Hematopoietic multipotent progenitor cell treated with erythropoietin and hydrocortisone succinate and interleukin-3 and kit ligand, for 6 days (in vitro differentiated cells): ENCODE measurements at places on chromosomes 11 and 22.

DNA sequence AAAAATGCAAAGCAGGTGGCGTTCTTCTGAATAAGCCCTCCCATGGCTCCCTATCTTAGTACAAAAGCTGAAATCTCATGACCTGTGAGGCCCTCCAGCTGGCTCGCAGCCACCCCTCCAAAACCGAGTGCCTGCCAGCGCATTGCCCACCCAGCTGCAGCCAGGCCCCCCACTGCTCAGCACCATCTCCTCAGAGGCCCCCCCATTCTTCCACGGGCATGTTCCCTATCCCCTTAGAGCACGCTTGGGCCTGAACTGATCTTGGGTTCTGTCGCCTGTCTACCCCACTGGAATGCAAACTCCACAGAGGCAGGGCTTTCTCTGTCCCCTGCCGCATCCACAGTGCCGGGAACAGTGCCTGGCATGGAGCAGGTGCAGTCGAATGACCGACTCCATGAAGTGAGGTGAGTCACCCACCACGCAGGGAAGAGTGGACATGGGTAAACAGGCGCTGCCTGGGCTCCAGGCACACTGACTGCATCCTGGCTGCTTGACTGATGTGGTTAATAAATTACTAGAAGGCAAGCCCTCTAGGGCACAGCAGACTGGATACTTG is 11.3 kb upstream of the EFCAB6 start:
- no peak for DNase-seq

GRCh38 chr11:82683029-82683428 is 50.6 kb downstream of the FAM181B start:
- no peak for DNase-seq

- no peak for DNase-seq
Observed at GRCh38 chr11:107384144-107384852, 73.3 kb downstream of the CWF19L2 start.

DNA sequence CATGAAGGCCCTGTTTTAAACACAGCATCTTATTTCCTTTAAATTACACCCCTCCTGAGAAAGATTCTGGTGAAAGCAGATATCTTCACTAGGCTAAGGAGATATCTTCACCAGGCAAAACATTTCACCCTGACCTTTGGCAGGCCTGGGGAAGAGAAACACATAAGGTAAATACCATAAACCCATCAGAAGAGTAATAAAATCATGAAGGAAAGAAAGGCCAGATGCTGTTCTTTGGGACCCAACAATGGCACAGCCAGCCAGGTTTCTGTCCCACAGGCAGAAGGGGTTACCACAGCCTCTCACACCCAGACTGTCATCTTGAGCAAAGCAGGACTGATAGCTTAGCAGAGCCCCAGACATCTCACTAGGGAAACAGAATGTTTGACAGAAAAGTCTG is 125.4 kb downstream of the CCDC34 start:
- DNase-seq = no peak

DNA sequence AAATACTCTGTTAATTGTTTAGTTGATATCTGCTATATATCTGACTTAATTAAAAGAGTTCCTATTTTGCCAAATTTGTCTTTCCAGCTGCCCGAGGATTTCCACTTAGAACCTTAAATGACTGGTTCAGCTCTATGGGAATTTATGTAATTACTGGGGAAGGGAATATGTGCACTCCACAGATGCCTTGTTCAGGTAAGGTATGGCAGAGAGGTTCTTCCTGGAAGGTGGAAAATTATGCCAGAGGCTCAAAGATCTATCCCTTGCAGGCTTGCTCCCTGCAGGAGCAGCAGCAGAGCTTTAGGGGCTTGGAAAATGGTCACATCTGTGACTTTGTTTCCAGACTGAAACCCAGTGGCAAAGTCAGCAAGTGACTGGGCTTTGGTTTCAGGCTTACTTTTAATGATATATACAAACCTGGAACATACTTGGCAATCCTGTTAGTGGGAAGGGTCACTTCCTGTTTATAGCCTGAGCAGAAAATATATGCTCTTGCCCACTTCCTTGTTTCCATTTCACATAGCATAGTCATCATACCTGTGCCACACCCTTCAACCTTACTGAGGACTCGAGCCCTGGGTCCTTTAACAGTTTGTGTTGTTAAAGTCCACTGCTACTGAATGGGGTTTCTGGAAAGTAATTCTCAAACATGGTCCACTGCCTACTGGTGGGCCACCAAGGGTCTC is 23.7 kb downstream of the WBP2NL start:
- peak; percentile 8 for DNase-seq

DNA sequence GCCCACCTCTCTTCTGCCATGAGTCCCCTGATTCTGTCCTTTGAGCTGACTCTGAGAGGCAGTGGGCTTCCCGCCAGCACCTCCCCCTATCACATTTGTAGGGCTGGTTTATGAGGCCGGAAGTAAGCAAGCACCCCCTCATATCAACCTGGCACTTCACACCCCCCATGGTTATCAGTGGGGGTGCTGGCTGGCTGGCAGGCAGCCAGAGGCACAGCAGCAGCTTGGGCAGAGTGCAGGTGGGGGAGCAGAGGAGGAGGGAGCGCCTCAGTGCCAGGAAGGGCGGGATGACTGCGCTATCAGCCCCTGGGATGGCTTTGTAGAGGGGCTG is 22.9 kb upstream of the CHRM4 start:
- peak; percentile 77 for DNase-seq

DNA sequence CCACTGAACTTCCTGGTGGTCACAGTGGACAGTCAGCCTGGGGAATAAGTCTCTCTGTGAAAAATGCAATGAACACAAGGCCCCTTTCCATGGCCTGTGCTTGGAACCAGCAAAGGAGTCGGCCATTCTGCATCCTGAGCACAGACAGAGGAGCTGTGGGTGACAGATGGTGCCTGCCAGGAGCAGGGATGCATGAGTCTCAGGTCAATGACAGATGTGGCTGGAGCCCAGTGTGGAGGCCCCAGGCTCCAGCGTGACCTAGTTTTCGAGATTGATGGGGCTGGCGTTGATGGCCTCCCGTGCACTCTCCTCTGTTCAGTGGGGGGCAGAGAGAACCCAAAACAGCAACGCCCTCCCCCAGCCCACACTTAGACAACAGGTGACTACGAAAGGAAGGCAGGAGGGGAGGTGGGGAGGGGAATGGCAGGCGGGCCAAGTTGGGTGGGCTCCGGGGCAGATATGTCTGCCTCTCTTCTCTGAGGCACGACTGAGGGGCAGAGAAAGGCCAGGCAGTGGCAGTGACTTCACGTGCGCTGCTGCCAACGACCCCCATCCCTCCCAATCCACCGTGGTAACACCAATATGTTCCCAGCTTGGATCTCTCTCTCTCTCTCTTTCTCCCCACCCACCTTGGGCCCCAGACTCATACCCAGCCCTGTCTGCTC is 34.4 kb upstream of the CD5 start:
- DNase-seq = no peak

DNA sequence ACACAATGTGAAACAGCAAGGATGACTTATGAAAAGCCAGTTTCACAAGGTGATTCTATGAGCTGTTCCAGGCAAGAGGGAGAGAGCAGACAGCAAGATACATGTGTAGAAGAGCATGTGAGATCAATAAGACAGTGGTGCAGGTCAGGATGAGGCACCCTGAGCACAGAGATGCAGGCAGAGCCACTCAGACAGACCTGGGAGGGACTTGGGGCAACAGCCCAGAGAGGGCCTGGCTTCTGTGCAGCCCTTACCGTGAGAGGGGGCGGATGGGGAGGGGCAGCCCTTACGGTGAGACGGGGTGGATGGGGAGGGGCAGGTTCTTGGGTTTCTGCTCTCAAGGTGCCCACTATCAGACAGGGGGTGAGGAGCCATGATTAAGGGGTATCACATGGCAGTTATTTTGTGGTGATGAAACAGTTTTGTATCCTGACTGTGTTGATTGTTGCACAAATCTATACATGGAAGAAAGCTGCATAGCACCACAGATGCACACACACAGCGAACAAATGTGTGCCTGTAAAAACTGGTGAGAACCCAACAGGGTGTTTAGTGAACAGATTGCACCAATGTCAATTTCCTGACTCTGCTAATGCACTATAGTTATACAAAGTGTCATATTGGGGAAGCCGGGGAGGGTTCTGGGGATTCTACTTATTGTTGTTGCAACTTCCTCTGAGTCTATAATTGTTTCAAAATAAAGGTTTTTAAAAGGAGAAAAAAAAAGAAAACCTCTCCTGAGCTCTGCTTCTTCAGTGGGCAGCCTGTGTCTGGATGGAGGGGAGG is 5.2 kb upstream of the C22orf42 start:
- peak; percentile 41 for DNase-seq

DNA sequence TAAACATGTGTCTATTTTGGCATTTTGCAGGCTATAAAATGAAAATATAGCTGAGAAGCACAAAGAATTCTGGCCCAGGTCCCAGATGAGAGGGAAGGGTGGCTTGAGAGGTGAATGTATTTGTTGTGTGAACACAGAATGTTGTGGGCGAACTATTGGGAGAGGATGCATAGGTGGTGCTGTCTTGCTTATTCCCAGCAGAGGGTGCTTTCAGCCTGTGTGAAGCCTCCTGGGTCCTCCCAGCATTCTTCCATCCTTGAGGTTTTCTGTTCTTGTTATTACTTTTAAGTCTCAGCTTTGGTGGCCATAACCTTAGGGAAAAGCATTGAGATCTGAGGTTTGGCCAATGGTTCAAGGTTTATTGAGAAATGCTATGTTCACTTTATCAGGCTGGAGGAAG is 108.7 kb upstream of the SNX19 start:
- peak; percentile 5 for DNase-seq

- no peak for DNase-seq
Observed at GRCh38 chr11:117836077-117836960, 11.8 kb upstream of the FXYD2 start.

- peak; percentile 76 for DNase-seq
Observed at GRCh38 chr11:117953024-117953671, 23.9 kb upstream of the TMPRSS13 start.

DNA sequence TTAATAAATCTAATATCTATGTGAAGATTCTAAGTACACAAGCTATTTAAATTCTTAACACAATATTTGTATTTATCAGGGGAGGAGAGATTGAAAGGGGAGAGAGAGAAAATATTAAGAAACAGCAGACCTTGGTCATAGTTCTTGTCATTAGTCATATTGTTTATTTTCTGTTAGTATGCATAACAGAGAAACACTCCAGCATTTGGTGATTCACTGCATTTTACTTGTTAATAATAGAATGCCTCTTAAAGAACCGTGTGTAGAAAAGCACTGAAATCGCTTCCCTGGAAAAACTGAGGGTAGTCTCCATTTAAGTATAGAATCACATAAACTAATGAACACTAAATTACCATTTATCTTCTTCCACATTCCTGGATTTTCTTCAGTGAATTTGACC is 122.7 kb upstream of the TRPC6 start:
- DNase-seq = no peak

- peak; percentile 77 for DNase-seq
Observed at GRCh38 chr11:69446108-69446507, 35.4 kb upstream of the LINC01488 start.

GRCh38 chr11:114401311-114401710 is 845 bp downstream of the RBM7 start:
- peak; percentile 39 for DNase-seq

DNA sequence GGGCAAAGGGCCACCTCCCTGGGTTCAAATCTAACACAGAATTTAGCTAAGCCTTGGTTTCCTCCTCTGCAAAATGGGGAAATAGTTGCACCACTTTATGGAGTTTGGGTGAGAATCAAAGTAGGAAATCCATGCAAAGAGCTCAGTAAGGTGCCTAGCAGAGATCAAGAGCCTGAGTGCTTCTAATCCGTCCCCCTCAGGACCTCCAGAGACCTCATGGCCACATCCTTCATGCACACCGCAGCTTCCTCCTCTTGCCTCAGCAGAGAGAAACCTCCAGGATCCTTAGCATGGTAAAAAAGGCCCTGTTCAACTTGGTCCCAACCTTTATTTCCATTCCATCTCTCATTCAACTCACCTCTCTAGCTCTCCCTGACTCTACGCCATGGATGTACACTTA is 37.8 kb upstream of the NAV2 start:
- DNase-seq = peak; percentile 33

GRCh38 chr22:26435327-26436093 is 6.5 kb downstream of the ASPHD2 start:
- DNase-seq = no peak

GRCh38 chr11:15923183-15923582 is 433.2 kb downstream of the SOX6 start:
- no peak for DNase-seq

- DNase-seq = no peak
Observed at GRCh38 chr11:5505363-5506048, 4.3 kb downstream of the UBQLN3 start.

DNA sequence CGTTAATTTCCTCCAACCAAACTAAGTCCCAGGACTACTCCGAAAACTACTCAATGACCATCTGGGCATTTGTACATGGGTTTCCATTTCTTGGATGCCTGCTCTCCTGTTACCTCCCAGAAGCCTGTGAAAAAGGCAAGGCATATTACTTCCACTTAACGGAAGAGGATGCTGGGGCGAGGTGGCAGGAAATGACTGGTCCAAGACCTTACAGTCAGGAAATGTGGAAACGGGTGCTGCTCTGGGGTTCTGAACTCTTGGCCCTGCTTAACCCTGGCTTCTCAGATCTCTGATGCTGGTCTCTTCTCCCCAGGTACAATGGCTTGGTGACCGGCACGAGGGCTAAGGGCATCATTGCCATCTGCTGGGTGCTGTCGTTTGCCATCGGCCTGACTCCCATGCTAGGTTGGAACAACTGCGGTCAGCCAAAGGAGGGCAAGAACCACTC is 12.9 kb downstream of the ADORA2A start:
- no peak for DNase-seq

GRCh38 chr11:35308157-35308556 is 111.2 kb downstream of the SLC1A2 start:
- peak; percentile 8 for DNase-seq

- no peak for DNase-seq
Observed at GRCh38 chr22:48896766-48897644, 930.7 kb downstream of the BRD1 start.

- DNase-seq = no peak
Observed at GRCh38 chr11:115925568-115926090, 421.4 kb upstream of the CADM1 start.

DNA sequence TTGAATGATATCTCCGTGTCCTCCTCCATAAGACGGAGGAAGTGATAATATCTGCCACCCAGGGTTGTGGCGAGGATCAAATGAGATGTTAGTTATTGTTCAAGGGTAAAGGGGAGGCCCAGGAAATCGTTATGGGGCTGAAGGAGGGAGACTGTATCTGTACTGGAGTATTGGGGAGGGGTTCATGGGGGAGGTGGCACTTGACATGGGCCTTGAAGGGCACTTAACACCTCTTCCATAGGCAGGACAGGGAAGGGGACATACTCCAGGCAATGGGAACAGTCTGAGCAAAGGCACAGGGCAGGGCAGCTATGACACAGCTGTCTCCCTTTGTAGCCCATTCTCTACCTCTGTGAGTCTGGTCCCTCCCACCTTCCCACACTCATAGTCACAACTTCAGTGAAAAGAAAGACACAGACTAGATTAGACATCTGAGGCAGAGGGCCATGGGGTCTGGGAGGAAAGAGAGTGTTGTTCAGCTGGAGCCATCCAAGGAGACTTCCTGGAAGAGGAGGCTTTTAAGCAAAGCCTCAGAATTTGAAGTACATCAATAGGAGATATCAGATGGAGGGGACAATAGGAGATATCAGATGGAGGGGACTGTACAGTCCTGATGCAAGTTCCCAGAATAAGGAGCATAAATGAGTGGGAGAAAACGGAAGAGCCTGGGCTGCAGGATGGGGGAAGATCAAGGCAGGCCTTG is 15.8 kb upstream of the DGKZ start:
- DNase-seq = no peak
